Activated CD8-positive, alpha-beta memory T cell treated with anti-CD3 and anti-CD28 coated beads, Interleukin-2, amount 10 ng/mL, durations not matched to agents 7 days and 5 days (primary cell): ENCODE measurements at places on chromosomes 16 and 17.

GRCh38 chr16:57571098-57571497 lies 28.7 kb downstream of the ADGRG5 start:
- no peak for DNase-seq

DNA sequence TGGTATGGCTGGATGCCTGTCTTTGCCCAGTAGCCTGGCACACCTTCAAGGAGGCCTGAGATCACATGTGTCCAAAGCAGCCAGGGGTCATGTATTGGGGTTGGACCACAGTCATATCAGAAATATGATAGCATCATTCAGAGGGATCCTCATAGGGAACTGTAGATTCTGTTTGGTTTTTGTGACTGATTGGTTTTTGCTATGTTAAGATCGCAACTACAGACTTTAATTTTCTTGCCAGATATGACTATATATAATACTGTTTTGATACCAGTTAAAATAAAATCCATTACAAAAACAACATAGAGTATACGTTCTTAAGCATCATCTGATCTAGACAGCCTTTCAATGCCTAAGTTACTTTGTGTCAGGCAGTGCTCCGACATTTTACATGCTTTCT lies 11.8 kb upstream of the SMPD3 start:
- DNase-seq: no peak

GRCh38 chr17:2723505-2723996 lies 12.0 kb upstream of the CLUH start:
- no peak for DNase-seq

- no peak for DNase-seq
Measured at GRCh38 chr16:73847090-73847489, 449.5 kb upstream of the PSMD7 start.

GRCh38 chr16:11164482-11165270 lies 91.3 kb downstream of the SOCS1 start:
- no peak for DNase-seq

GRCh38 chr16:73040136-73040535 lies 7.8 kb downstream of the ZFHX3 start:
- DNase-seq: no peak

- DNase-seq: no peak
Measured at GRCh38 chr16:56734429-56734828, 4.5 kb downstream of the NUP93 start.

DNA sequence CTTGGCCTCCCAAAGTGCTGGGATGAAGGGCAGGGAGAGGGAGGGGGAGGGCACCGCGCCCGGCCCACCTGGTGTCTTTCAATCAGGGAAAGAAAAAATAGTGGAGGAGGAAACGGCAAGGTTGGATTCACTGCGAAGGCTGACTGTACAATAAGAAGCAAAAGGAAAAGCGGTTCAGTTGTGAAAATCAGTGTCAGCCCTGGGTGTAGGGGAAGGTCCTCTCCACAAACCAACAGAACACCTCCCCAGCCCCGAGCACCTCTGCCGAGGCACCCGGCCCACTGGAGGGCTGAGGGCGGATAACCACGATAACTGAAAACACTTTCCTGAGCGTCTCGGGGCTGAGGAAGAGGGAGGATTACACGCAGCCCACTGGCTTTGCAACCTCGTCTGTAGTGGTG lies 1.4 kb upstream of the SPG7 start:
- peak; percentile 70 for DNase-seq
